ENCODE measurements at places on chromosomes 1 and 21.

- DNase-seq: no peak
Observed at GRCh38 chr1:213749558-213749957, 238.2 kb upstream of the PROX1 start.

- DNase-seq: peak; percentile 67
Observed at GRCh38 chr1:64811131-64811530, 66.3 kb downstream of the RAVER2 start.

DNA sequence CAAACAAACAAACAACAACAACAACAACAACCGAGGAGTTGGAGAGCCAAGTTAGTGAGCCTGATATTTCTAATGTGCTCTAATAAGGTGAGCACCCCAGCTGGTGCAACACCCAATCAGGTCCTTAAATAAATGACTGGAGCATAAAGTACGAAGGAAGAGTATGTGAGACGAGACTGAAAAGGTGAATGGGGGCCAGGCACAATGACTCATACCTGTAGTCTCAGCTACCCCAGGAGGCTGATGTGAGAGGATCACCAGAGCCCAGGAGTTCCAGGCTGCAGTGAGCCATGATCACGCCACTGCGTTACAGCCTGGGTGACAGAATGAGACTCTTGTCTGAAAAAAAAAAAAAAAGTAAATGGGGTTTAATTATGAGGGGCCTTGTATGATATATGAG is 152.0 kb upstream of the ZRANB2 start:
- no peak for DNase-seq

- DNase-seq: no peak
Observed at GRCh38 chr1:233959971-233960370, 55.5 kb downstream of the SLC35F3 start.
